NCI-H2029 (cell line): ENCODE measurements at places on chromosomes 6 and 20.
A peak's percentile ranks its signal among the peaks of the same experiment; 100 is the strongest.

DNA sequence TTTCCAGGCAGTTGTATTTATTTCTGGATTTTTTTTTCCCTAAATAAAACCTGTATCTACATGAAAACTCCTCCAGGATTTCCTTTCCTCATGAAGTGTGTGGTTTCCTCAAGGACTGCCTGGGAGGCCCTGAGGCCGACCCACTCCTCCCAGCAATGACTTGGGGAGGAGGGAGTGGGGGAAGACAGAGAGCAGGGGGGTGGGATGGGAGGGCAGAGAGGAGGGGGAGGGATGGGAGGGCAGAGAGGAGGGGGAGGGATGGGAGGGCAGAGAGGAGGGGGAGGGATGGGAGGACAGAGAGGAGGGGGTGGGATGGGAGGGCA lies 161.8 kb upstream of the AGPAT4 start:
- no peak for DNase-seq

GRCh38 chr6:106439459-106439858 lies 78.9 kb downstream of the CRYBG1 start:
- no peak for DNase-seq

GRCh38 chr6:72635636-72636035 lies 13.8 kb downstream of the KCNQ5 start:
- DNase-seq: no peak

DNA sequence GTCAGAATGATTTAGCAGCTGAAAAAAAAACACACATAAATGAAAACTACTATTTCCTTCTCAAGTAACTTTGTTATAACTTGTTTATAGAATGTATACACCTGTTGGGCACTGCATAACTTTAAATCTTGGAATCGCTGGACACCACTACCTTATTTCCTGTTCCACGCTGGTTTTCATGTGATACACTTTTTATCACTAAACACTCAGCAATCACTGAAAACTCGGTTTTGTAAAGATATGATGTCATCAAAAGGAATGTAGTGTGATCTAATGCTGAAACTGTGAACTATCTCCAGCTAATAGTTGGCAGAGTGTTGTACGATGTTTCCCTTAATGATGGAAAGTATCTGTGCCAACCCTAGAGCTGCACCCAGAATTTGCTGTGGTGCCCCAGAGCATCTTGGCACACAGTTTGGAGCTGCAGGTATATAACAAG lies 127.9 kb downstream of the BACH2 start:
- DNase-seq: no peak

- DNase-seq: no peak
Measured at GRCh38 chr6:39057251-39058155, 8.9 kb downstream of the GLP1R start.

- DNase-seq: no peak
Measured at GRCh38 chr20:58665606-58666005, 14.5 kb downstream of the STX16 start.

- DNase-seq: no peak
Measured at GRCh38 chr20:53097371-53097770, 125.2 kb downstream of the TSHZ2 start.

DNA sequence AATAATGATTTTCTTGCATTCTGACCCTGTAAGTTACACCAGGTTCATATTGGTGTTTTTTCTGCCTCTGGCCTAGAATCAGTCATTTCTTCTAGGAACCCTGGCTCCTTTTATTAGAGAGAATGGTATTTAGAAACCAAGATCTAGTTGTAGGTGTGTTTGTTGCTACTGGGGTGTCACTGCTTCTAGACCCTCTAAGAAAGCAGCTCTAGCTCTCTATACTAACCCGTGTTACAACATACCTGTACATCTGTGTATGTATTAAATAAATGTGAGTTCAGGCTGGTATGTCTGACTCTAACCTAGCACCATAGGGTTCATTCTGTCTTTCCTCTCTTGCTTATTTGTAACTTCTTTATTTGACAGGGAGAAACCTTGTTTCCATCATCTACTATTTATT lies 16.8 kb downstream of the SENP6 start:
- DNase-seq: no peak

- DNase-seq: no peak
Measured at GRCh38 chr20:24658920-24659660, 189.7 kb downstream of the SYNDIG1 start.

DNA sequence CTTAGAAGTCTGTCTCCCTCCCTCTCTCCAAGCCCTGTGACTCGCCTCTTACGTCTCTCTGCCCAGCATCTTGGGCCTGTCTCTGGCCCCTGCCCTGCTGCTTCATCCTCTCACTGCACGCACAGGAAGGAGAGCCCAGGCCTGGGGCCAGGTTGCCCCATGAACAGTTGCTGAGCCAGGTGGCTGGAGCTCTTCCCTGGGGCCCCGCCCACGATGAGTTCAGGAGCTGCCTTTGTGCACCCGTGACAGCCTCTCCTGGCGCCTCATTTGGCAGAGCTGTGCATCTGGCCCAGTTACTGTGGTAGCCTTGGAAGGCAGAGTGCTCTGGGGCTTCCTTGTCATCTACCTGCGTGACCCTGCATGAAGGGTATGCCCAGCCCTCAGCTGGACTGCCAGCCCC lies 44.5 kb downstream of the SLC52A3 start:
- DNase-seq: peak; percentile 76

GRCh38 chr6:71510856-71511255 lies 222.2 kb downstream of the OGFRL1 start:
- DNase-seq: no peak

DNA sequence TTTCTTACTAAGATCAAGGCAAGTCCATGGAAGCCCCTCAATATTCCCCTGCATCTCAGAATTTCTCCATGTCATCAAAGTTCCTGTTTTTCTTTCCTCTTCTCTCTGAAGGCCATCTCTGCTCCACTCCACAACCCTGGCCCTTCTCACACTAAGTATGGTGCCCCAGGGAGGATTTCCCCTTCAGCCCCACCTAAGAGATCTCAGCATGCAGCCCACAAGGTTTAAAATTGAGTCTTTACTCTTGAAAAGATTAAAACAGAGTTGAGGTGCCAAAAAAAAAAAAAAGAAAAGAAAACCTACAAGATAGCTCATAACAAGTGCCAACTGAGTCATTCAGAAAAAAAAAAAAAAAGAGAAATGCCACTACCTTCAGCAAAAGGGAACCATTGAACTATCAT lies 36.5 kb upstream of the TNFAIP3 start:
- no peak for DNase-seq

GRCh38 chr6:61886608-61887259 lies 399.3 kb downstream of the KHDRBS2 start:
- DNase-seq: no peak

DNA sequence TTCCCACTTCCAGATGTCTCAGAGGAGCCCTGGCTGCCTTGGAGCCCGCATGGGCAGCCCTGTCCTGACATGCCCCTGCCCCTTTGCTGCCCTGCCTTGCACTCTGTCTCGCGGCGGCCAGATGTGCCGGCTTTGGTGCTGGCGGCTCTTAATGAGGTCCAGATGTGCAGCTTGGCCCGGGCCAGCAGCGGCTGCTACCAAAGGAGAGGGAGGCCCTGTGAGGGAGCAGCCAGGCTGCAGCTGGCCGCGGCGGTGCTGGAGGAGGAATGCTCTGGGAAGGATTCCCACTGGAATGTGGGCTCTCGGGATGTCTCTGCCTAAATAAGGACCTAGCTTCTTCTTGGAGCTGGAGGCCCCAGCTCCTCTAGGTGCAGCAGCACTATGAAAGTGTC lies 72.4 kb downstream of the FGD2 start:
- DNase-seq: no peak

DNA sequence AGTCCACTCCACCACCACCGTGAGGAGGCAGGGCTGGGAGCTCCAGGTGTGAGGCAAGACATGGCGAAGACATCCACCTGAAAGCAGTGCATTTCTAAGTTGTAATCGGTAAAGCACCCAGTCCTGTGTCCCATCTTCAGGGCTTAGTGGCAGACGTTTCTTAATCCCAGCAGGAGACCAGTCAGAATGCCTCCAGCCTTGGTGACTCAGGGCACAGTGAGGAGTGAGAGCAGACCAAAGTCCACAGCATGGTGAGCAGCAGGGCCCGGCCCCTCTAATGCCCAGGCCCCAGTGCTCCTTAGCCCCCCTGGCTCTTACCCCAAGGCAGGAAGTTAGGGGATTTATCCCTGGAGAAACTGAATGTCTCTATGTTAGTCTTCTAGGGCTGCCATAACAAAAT lies 183.9 kb downstream of the SYNDIG1 start:
- DNase-seq: no peak

DNA sequence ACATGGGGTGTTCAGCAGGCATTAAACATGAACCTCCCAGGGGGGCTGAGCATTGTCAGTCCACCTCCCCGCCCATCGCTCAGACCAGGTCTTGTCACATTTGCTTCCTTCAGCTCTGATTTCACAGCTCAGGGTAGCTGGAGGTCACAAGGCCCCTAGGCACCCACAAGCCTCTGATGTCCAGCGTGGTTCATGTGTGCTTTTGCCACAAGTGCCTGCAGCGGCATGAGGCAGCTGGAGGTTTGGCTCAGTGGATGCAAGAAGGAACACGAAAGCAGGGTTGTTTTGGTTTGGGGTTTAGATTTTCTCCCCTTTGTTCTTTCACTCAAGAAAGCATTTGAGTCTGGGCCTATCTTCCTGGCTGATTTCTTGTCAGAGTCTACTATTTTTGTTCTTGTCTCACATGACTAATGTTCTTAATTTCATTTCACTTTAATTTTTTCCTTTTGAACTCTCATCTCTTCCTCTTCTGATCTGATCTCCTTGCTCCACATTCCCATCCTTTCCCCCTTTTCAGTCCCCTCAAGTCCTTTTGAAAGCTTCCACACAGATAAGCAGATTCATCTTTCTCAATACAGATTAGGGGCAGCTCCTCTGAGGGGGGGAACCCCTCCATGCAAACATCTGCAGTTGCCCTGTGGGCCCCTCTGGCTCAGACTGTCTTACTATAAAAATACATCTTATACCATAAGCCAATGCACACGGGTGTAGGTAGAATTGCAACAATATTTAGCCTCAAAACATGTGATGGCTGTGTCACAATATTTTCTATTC lies 68.1 kb upstream of the CEP85L start:
- no peak for DNase-seq

DNA sequence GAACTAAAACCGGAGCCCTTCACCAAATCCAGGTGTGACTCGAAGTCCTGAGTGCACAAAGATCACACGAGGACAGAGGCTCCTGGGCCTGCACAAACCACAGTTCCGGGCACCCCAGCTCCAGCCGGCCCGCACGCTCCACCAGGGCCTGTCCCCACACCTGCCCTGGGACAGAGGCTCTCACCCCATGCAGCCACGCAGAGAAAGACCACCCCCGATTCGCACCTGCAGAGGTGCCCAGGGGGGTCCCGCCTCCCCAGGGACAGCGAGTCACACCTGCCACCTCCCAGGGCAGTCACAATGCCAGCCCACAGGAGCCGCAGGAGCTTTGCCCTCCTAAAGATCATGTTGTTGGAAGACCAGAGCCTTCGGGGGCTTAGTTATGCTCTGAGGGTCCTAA lies 25.4 kb upstream of the MRGBP start:
- no peak for DNase-seq

DNA sequence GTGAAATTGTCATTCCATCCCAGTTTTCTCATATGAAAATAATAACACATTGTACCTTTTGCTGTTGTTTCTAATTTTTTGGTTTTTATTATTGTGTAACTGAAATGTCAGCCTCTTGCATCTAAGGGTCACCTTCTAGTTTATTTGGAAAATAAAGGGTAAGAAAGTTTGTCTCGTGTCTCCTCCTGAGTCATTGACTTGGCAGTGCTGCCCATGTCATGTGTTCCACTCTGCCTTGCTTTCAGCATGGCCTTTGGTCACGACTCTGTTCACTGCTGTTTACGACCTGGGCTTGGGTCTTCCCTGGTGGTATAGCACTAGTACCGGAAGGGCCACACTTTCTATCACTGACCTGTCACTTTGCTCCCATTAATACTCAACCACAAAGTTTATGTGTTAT lies 171.4 kb upstream of the RSPO3 start:
- no peak for DNase-seq

DNA sequence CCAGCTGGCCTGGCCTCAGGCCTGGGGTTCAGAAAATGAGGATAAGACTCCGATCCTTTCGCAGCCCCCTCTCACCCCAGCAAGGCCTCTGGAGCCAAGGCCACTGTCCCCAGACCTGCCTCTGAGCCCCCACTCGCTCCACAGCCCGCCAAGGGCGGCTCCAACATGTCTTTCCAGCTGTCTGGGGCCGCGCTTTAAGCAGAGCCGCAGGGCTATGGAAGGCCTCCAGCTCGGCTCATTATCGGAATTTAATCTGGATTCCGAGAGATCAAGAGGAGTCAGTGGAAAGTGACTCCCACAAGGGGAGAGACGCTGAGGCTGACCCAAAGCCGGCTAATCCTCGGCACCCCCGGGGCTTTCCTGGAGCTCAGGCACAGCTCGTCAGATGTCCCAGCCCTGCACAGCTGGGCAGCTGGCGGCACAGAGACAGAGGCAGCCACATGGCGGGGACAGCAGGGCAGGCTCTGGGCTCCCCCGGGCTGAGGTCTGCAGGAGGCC lies 41.8 kb downstream of the BMP7 start:
- DNase-seq: no peak

GRCh38 chr20:43590036-43590391 lies 723 bp upstream of the IFT52 start:
- DNase-seq: peak; percentile 17

- DNase-seq: no peak
Measured at GRCh38 chr6:126600258-126600916, 260.5 kb downstream of the CENPW start.

DNA sequence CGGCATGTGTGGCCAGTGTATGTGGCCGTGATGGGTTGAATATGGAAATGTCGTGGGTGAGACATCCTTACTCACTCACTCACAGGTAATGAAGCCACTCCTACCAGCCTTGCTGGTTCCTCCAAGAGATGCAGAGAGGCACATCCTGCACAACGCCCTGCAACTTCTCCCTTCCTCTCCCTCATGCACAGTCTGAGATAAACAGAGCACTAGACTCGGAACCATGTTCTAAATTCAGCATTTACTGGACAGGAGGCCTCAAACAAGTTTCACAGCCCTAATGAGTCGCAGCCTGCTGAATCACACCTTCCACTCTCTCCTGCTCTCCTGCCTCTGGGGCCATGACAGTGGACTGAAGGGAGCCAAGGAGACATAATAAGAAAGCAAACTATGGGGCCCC lies 91.2 kb downstream of the ISM1 start:
- no peak for DNase-seq

DNA sequence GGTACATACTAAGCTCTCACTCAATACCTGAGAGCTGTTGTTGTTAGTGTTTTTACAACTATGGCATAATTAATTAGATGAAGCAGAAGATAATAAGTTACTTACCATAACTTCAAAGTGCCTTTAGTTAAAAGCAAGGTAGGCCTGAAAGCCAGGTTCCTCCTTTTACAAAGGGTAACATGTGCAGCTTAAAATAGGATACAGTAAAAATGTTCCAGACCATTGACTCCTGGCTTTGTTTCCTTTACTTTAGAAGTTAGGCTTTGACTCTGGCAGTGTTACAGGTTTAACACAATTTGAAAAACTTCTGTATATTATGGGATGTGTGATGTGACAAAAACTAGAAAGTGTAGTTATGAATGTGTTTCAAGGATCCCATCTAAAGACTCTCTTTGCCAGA lies 522.5 kb downstream of the EPM2A start:
- no peak for DNase-seq

DNA sequence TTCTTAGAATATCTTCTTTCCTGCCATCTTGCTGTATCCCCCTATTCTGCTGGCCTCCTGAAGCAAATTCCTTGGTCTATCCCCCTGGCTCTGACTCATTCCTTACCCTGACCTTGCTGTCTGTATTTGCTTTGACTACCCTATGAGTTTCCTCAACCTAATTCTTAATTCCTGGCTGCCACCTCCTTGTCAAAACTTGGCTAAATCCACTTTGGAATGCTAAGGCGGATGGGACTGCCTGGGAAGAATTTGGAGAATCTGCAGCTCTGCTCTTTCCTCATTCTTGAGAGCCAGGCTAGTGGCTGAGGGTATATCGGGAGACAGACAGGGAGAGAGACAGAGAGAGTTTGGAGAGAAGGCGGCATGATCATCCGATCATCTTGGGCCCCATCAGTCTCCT lies 24.4 kb downstream of the CAP2 start:
- no peak for DNase-seq
